Motor neuron (in vitro differentiated cells): ENCODE measurements at places on chromosomes 6 and 20.

- ATAC-seq, result no peak
Measured at GRCh38 chr20:49938173-49939163, 2.3 kb downstream of the RNF114 start.

- no peak for ATAC-seq
Measured at GRCh38 chr6:128339635-128340450, 180.6 kb downstream of the PTPRK start.

DNA sequence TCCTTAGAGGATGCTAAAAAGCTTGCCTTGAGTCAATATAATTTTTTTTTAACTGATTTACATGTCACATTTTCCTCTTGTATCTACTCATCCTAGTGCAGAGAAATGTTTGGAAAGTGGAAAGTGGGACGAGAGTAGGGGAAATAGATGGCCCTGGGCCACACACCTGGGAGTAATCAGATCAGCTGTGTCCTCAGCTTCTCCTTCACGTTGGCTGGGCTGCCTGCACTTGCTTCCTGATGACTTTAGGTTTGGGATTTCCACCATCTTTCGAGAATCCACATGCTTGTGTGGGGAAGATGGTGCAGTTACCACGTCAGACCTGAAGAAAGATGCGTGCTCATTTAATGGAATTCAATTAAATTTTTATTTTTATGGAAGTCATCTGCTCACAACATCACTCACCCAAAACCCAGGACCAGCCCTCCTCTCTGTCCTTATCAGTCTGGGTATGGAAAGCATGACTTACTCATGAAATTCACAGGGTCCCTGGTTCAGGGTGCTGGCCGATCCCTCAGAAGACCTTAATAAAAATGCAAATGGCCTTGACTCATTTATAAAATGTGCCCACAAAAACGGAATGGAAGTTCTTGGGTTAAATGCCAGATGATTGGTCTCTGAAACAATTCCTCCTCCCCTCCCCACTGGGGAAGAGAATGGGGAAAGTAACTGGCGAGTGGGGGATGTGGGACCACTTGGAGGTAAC lies 74.5 kb upstream of the TIAM2 start:
- ATAC-seq, result no peak

GRCh38 chr6:156850353-156850752 lies 73.2 kb downstream of the ARID1B start:
- no peak for ATAC-seq

DNA sequence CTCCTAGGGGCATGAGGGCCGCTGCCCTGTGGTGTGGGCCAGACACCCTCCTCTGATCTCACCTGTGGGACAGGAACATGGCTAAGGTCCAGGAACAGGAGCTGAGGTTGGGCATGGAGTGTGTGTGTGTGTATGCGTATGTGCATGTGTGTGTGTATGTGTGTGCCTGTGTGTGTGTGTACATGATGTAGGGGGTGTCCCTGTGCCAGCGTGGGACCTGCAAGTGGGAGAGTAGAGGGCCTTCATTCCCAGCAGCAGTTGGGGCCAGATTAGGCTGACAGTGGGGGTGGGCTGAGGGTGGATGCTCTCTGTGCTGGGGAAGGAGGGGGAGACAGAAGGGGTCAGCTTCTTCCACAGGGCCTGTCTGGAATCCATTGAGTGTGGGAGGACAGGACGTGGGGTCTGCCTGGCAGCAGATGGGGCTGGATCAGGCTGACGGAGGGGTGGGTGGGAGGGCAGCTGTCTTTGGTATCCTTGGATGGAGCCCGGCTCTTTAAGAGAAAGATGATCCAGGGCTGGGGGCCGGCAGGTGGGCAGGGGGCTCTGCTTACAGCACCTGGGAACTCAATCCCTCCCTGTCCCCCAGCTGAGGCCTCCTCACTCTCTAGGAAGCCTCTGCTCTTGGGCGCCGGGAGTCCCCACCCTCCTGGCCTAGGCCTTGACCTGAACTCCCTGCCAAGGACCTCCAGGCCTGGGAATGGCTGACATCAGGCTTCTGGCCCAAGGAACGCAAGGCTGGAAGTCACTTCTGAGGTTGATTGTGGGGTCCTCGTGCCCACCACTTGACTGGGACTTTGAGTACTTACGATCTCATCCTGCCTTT lies 44.0 kb downstream of the SPDEF start:
- no peak for ATAC-seq

- no peak for ATAC-seq
Measured at GRCh38 chr6:28727559-28728211, 196.1 kb downstream of the TRIM27 start.

DNA sequence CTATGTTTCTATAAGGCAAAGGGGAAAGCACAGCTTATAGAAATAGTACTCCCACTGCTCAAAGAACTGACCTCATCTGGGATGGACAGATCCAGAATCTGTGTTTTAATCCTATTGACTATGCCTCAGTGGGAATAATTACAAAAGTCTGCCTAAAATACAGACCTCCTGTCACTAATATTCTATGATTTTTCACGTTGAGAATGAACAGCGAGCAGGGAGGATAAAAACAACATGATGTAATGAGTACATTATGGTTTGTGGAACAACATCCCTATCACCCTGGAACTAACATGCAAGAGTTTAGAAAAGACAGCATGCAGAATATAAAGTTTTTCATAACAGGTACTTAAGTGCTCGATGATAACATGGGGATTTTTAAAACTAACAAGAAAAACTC lies 53.9 kb downstream of the EPHA7 start:
- no peak for ATAC-seq

- ATAC-seq, result no peak
Measured at GRCh38 chr6:33372526-33373123, 19.0 kb upstream of the KIFC1 start.

DNA sequence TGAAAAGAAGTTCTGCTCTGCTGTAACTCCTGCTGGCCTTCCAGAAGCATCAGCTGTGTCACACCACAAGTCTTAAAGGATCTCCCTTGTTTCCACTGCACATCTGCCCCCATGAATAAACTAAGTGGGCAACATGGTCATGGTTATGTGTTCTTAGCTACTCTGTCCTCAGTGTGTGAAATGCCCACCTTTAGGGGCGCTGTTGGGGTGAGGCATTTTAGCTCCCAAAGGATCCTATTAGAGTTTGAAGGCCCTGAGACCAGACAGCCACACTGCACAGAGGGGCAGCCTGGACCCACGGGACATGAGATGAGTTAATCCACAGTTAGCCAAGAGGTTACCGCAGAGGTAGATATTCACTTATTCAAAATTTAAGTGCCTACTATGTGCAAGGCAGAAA lies 294.3 kb upstream of the QKI start:
- no peak for ATAC-seq

GRCh38 chr20:38987777-38988176 lies 25.6 kb downstream of the DHX35 start:
- no peak for ATAC-seq

DNA sequence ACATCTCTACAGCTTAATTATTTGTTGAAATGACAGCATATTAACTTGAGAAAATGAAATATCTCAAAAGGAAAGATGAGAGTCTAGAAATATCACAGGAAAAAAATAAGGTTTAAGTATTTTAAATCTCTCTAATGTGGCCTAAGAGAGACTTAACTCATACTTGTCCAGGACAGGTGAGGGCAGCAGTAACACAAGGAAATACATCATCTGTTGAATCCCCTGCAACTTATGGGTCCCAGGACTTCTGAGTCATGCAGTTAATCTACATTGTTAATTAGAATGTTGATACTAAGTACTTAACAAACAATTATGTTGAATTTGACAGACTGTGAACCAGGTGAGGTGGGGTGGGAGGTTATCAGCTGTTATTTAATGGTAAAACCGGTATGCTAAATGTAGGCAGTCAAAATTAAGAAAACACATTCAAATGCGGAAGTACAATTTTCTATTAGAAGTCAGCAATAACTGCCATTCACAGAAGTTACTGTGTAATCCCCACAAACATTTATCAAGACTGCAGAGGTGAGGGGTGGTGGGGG lies 87.9 kb downstream of the CEP57L1 start:
- no peak for ATAC-seq

GRCh38 chr20:50969435-50969834 lies 10.8 kb downstream of the MOCS3 start:
- ATAC-seq, result no peak

GRCh38 chr6:137522198-137522798 lies 28.1 kb upstream of the OLIG3 start:
- peak; percentile 93 for ATAC-seq

GRCh38 chr6:103784117-103784516 lies 1075.6 kb downstream of the HACE1 start:
- no peak for ATAC-seq

- ATAC-seq, result no peak
Measured at GRCh38 chr6:109093732-109094415, 772 bp downstream of the SESN1 start.

DNA sequence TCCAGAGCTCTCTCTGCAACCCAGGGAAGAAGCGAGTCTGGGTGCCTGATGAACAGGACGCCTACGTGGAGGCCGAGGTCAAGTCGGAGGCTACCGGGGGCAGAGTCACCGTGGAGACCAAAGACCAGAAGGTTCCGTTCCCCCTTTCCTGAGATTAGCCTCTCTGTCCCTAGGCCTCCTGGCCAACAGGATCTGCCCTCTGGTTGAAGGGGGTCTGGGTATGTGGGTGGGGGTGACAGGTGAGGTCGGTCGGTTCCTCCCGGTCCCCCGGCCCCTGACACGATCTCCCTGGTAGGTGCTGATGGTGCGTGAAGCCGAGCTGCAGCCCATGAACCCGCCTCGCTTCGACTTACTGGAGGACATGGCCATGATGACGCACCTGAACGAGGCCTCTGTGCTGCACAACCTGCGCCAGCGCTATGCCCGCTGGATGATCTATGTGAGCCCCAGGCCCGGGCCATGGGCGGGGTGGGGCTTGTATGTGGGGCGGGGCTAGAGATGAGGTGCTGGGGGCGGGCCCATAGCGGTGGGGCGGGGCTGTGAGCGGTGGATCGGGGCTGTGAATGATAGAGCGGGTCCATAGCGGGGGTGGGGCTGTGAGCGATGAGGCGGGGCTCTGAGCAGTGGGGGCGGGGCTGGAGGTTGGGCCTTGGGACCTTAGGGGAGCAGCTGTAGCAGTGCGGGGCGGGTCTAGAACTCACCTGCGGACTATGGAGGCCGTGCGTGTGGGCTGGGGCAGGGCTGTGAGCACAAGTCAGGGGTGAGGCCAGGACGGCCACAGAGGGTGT lies 23.9 kb downstream of the MYH7B start:
- ATAC-seq, result peak; percentile 73

- no peak for ATAC-seq
Measured at GRCh38 chr20:6579417-6579816, 188.1 kb upstream of the BMP2 start.

DNA sequence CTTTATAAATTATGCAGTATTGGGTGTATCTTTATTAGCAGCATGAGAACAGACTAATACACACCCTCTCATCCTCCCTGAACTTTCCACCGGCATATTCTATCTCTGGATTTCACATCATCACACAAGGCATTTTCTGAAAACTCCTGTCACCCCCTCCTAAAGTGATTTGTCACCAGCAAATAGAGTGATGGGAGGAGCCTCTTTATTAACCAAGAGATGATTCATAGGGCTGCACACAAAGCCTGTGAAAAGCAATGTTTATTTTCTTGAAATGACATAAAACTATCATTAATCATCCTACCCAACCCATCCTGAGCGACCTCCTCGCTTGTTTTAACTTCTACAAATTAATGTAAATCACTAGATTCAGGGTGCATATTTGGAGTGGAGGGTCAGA lies 394.7 kb upstream of the SULF2 start:
- ATAC-seq, result peak; percentile 92

DNA sequence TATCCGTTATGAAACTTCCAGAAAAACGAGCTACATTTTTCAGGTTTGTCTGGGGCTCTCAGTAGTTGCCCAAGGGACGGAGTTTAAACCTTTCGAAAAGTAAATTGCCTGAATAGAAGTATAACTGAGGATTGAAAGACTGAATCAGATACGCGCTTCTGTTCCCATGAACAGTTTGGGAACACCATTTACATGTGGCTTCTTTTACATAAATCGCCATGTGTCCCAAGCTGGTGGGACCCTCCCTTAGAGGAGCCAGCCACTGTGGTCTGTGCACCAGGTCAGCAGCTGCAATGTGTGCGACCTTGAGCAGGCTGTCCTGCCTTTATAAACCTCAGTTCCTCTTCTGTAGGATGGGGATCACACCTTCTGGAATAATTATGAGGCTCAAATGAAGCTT lies 11.0 kb downstream of the ENTPD6 start:
- peak; percentile 76 for ATAC-seq

DNA sequence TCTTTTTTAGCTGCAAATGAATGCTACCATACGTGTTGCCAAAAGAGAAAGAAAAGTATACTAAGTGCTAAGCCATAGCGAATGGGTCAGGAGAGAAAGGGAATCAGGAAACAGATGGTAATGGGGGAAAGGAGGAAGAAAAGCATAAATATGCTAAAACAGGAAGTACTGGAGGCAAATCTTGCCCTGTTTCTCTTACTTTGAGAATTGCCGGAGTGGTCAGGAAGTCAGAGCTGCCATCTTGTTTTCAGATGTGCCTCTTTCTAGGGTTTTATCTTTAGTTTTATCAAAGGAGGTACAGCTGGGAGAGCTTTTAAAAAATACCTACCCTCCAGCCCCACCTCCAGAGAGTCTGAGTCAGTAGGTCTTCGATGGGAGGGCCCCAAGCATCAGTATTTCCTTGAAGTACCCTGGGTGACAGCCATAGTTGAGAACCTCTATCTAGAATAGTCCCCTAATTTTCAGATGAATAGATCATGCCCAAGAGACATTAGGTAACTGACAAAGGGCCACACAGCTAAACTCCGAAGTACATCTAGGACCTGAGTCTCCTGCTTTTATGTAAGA lies 193.3 kb downstream of the CLIC5 start:
- no peak for ATAC-seq

DNA sequence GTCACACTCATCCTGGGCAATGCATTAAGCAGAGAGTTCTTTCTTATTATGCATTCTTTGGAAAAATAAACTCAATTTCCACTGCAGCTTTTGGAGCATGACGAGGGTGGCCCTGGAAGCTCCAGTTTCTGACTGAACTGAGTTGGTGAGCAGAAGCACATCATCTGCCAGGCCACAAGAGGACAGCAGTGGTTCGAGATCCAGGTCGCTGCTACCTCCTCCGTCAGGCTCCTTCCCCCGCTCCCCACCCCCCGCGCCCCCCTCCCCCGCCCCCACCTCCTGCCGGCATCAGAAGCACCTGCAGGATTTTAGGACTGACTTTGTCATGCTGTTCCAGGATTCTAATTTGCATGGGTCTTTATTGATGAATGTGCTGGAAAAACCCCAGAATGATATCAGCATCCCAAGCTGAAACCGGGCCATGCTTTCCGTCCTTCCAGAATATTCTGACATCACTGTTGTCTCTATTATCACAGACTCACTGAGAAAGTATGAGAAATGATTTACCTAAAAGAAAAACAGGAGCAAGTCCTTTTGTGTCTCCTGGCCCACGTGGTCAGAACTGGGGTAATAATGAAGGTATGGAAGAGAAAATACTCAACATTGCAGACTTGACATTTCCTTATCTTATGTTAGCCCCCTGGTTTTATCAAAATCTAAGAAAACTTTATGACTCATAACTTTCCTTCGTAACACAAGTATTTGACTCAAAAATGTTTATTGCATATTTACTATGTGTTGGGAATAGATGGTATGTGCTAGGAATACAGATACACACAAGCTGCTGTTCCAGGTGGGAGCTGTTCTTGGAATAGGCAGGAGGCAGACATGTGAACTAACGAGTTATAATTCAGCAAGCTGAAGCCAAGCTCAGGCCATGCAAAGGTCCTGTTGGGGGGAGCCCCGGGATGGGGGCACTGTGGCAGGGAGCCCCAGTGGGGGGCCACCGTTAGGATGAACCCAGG lies 220.2 kb upstream of the EXOC2 start:
- ATAC-seq, result no peak

- no peak for ATAC-seq
Measured at GRCh38 chr20:40584130-40584809, 104.8 kb downstream of the MAFB start.
